Renal cortex interstitium (tissue), 15 donors: ENCODE measurements at places on chromosomes 5 and 9. TPM values are rescaled to one million over a fixed set of nuclear protein-coding genes. Genes with fewer than 3 reads are reported as not detected.

DNA sequence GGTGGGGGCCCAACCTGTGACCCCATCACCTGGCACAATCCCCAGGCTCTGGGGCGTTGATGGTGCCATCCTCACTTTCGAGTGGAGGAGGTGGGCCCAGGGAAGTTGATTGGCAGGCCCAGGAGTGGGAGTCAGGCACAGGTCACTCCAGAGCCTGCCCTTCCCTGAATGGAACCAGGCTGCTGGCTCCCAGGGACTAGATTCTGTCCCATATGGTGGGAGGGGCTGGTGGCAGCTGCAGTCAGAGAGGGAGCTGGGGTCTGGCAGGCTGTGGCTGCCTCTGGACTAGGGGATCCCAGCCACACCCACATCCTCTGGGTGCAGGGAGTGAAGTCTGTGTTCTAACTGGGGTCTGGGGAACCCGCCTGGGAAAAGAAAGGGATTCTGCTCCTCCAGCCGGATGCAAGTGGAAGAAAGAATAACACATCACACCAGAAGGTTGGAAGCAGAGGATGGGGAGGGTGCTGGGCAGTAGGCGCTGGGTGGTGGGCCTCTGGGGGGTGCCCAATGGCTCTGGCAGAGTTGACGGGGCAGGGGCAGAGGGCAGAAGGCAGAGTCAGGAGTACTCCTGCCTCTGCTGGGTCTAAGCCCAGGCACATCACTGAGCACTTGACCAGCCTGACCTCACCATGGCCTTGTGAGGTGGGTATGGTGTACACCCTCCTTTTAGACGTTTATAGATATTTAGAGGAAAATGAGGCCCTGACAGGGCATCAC, 25.8 kb downstream of the CEL start:
- DNase-seq, result no peak

- no peak for DNase-seq
Observed at GRCh38 chr9:2351324-2351723, 270.3 kb upstream of the VLDLR start.

DNA sequence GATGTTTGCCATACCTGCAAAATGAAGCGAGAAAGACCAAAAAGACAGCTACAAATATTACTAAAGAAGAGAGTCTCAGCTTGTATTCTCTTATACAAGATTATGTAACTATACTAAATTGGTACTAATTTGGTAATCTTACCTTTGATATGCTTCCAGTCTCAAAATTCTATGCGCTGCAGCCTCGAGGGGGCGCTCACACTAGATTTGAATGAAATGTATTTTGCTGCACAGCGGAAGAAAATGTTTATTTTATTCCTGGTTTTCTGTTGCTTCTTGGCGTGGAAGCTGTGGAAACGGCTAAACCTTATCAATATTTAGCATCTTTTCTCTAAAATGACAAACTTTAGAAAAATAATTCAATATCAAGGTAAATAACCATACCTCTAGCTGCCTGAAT, 267.0 kb upstream of the NUDT12 start:
- no peak for DNase-seq

The CTSV gene
- polyA plus RNA-seq, result 29.8 TPM

The OR1N1 gene
- polyA plus RNA-seq, result not detected
